Endothelial cell (in vitro differentiated cells): ENCODE measurements at places on chromosomes 2 and 18.

GRCh38 chr2:101337877-101338276 is 29.4 kb upstream of the RNF149 start:
- H3K27ac ChIP-seq: no peak overlapping the region
- peaks cover 19% of the 10 kb centered on the region for H3K4me1 ChIP-seq
- no peak overlapping the region for H3K4me3 ChIP-seq

DNA sequence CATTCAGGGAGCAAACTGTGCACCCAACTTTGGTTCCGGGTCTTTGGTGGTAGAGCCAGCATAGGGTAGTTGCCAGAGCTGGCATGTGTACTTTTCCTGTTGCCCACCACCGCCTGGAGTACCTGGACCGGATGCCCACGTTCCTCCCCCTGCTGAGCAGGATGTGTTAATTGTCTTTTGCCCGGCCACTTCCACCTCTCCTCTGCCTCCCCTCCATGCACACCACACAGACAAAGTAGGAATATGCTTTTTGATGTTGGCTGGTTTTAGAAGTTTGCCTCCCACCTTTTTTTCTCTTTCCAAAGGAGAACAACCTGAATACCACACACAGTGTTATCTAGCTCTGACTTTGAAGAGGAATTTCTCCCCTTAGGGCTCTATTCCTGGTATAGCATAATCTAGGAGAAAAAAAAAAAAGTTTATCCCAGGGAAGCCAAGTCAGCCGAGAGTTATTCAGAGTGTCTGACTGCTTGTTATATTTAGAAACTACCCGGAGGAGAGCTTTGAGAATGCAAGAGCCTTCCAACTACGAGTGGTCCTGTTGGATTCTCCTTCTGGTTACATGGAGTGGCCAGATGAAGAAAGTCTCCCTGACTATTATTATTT is 111.9 kb downstream of the SETBP1 start:
- DNase-seq: peak; percentile 37
- peaks cover 67% of the 10 kb centered on the region for H3K4me1 ChIP-seq
- peaks cover 32% of the 10 kb centered on the region for H3K36me3 ChIP-seq
- H3K27ac ChIP-seq: peak overlapping the region; percentile 91
- peaks cover 7% of the 10 kb centered on the region for H3K27me3 ChIP-seq
- H3K4me3 ChIP-seq: peak overlapping the region; percentile 78

GRCh38 chr18:57640749-57641148 is 19.1 kb upstream of the NARS1 start:
- H3K27ac ChIP-seq: no peak overlapping the region
- H3K36me3 ChIP-seq: peaks cover 13% of the 10 kb centered on the region
- no peak for DNase-seq
- peaks cover 7% of the 10 kb centered on the region for H3K27me3 ChIP-seq
- H3K4me3 ChIP-seq: no peak overlapping the region
- H3K4me1 ChIP-seq: no peaks in the 10 kb centered on the region

DNA sequence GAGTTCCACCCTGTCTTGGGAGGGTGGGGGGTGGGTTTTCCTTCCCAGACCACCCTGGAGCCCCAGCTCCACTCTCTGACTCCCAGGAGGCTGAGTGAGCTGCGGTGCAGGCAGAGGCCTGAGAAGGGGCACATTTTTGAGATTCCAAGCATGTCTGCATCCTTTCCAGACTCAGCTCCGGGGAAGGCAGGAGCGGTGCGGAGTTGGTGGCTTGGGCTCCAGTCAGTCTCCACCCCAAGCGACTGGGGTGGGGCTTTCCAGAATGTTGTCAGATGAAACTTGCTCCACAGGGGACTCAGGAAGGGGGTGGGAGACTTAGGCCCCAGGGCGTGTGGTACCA is 44.2 kb upstream of the HS6ST1 start:
- H3K27me3 ChIP-seq: peaks cover 5% of the 10 kb centered on the region
- peaks cover 4% of the 10 kb centered on the region for H3K36me3 ChIP-seq
- DNase-seq: no peak
- H3K27ac ChIP-seq: no peak overlapping the region

DNA sequence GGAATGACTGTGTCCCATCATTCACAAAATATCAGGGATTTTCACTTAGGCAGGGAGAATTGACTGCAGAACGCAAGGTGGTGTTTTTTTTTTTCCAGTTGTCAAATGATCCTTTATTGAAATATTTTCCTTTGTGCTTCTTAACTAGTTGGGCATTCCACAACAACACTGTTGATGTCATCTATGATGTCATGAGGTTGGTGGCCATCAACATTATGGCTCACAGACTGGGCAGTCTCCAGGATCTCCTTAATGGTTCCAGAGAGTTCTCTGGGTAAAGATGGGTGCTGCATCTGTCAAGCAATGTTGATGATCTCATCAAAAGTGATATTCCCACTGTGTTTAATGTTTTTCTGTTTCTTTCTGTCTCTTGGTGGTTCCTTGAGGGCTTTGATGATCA is 31.8 kb upstream of the PLEKHM3 start:
- no peaks in the 10 kb centered on the region for H3K36me3 ChIP-seq
- peaks cover 2% of the 10 kb centered on the region for H3K4me1 ChIP-seq
- H3K27ac ChIP-seq: no peak overlapping the region
- H3K4me3 ChIP-seq: no peak overlapping the region
- DNase-seq: no peak
- H3K27me3 ChIP-seq: no peaks in the 10 kb centered on the region

- H3K27ac ChIP-seq: no peak overlapping the region
- no peaks in the 10 kb centered on the region for H3K4me1 ChIP-seq
- H3K27me3 ChIP-seq: no peaks in the 10 kb centered on the region
- no peak overlapping the region for H3K4me3 ChIP-seq
- no peaks in the 10 kb centered on the region for H3K36me3 ChIP-seq
- no peak for DNase-seq
Measured at GRCh38 chr2:147365622-147366021, 479.2 kb upstream of the ACVR2A start.

GRCh38 chr18:58690259-58690658 is 19.0 kb downstream of the MALT1 start:
- peaks cover 9% of the 10 kb centered on the region for H3K4me1 ChIP-seq
- no peak for DNase-seq
- peaks cover 11% of the 10 kb centered on the region for H3K36me3 ChIP-seq
- no peak overlapping the region for H3K4me3 ChIP-seq

DNA sequence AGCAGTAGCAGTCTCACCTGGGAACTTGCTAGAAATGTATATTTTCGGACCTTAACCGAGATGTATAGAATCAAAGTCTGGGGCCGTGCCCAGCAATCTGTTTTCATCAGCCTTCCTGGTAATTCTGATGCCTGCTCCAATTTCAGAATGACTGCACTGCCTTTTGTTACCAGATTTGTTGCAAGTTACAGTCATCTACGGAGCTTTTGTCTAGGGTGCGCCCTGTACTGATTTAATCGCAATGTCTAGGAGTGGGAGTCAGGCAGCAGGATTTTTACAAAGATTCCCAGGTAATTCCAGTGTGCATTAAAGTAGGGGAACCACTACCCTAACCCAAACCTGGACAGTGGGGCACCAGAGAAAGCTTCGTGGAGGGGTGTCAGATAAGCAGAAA is 178.0 kb downstream of the HAUS1 start:
- H3K27me3 ChIP-seq: peaks cover 1% of the 10 kb centered on the region
- peaks cover 20% of the 10 kb centered on the region for H3K4me1 ChIP-seq
- H3K4me3 ChIP-seq: no peak overlapping the region
- no peak overlapping the region for H3K27ac ChIP-seq
- H3K36me3 ChIP-seq: no peaks in the 10 kb centered on the region
- no peak for DNase-seq

DNA sequence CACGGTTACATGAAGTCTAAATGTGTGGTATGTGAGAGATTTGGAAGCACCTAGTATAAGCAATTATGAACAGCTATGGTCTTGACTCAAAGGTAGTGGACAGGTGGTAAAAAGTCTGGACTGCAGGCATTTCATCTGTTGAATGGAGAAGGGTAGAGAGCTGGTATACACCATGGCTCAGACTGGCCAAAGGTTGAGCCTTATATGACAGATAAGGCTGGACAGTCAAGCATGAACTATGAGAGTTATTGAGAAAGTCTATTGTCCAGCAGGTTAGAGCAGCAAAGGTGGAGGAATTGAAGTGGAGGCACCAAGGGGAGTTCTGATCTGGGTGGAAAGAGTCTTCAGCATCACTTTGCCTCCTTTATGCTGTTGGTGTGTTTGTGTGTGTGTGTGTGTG is 346.7 kb upstream of the SLC14A2 start:
- no peak overlapping the region for H3K27ac ChIP-seq
- H3K4me3 ChIP-seq: no peak overlapping the region
- no peak for DNase-seq

DNA sequence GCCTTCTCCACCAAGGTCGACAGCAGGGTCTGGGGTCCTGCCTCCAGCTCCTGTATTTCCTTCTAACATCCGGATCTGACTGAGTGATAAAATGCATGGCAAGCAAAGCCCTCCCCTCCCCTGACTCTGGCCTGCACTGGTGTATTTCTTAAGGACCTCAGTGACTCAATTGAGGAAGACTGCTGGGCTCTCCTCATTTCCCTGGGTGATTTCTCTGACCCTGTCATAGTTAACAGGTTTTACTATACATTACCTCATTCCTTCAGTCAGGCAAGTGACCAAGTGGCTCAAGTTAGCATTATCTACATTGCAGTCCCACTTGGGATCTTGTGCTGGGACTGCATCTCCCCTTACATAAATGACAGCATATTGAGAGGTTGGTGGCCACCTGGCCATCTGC is 38.8 kb upstream of the CCBE1 start:
- H3K27me3 ChIP-seq: no peaks in the 10 kb centered on the region

DNA sequence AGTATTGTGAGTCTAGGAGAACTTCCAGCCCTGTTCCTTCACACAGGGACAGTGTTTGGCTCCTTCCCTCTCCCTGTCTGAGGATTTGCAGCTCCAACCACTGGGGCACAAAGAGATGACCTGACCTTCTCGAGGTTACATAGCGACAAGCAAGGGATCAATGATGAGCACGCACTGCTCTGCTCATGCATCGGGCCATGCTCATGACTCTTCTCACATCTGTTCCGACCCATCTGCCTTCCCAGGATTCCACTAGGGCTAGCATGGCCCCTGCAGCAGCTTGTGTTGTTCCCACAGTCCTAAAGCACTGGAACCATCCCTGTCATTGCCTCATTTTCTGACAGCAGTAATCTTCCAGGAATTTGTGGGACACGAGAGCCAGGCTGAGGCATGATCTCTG is 78.8 kb upstream of the ARHGAP28 start:
- peaks cover 2% of the 10 kb centered on the region for H3K4me1 ChIP-seq
- H3K4me3 ChIP-seq: no peak overlapping the region
- H3K36me3 ChIP-seq: no peaks in the 10 kb centered on the region
- DNase-seq: no peak
- H3K27ac ChIP-seq: no peak overlapping the region

DNA sequence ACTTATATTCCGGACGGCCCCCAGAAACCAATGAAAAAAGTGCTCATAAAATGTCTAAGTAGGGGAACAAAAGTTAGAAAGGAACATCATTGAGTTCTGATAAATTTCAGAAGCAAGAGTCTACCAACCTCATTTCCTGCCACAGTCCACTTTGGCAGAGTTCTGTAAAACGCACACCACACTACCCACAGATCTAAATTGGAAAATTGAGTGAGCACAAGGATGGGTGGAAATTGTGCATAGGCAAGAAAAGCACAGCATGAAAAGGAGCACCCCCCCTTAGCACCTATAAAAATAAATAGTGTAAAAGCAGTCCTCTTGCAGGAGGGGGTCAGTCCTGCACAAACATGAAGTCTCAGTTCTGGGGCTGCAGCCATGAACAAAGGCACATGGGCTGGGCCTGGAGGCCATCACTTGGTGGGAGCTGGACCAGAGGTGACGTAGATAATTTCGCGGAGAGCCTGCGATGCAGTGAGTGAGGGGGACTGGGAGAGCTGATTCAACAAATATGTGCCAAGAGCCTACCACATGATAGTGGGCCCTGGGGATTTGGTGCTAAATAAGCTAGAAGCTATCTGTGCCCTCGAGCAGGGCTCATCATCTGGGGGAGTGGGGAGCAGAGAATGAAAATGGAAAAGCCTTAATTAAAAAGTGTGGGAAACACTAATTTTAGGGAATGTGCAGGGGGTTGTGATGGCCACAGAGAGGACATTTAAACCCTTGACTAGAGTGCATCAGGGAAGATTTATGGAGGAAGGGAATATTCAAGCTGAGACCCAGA is 48.9 kb upstream of the SPP2 start:
- no peaks in the 10 kb centered on the region for H3K4me1 ChIP-seq
- no peak for DNase-seq
- peaks cover 1% of the 10 kb centered on the region for H3K27me3 ChIP-seq
- no peaks in the 10 kb centered on the region for H3K36me3 ChIP-seq

- no peak for DNase-seq
- no peak overlapping the region for H3K4me3 ChIP-seq
- H3K27ac ChIP-seq: no peak overlapping the region
- H3K4me1 ChIP-seq: no peaks in the 10 kb centered on the region
- no peaks in the 10 kb centered on the region for H3K36me3 ChIP-seq
Measured at GRCh38 chr2:100309973-100310719, 12.2 kb downstream of the LONRF2 start.

- no peaks in the 10 kb centered on the region for H3K36me3 ChIP-seq
- H3K27ac ChIP-seq: no peak overlapping the region
- DNase-seq: no peak
- H3K4me3 ChIP-seq: no peak overlapping the region
- H3K27me3 ChIP-seq: no peaks in the 10 kb centered on the region
Measured at GRCh38 chr18:67476585-67476984, 39.9 kb downstream of the DSEL start.

DNA sequence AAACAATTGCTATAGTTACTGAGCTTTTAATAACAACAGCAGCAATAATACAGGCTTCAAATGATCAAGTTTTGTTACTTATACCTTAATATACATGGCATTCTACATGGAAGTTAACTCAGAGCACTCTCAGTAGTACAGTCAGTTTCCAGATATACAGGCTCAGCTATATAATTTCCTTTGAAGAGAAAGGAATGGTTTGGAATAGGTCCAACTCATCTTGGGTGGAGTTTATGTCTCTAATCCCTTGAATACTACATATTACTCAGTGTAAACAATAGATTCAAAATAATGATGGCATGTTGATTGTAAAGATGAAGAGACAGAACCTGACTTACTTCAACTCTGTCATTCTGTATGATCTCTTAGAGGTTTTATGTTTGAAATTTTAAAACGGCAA is 174.9 kb downstream of the EPHA4 start:
- H3K27me3 ChIP-seq: peaks cover 1% of the 10 kb centered on the region
- H3K27ac ChIP-seq: no peak overlapping the region
- no peaks in the 10 kb centered on the region for H3K4me1 ChIP-seq
- DNase-seq: no peak

DNA sequence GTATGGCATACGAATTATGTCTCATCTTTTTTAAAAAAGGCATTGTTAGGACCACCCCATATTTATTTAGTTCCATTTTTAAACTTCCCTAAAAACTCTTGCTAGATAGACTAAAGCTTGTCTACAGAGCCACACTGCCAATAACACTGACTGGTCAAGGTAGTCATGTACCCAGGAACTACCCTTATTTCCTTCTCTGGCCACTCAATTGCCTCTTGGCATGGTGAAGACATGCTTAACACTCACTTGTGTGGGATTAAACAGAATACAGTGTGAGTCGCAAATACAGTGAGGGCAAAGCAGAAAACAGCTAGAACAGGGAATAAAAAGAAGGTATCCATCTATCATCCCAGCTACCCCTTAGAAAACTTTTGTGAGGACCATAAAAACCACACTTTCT is 57.4 kb downstream of the KCNG3 start:
- no peak for DNase-seq
- no peaks in the 10 kb centered on the region for H3K4me1 ChIP-seq
- H3K36me3 ChIP-seq: no peaks in the 10 kb centered on the region
- H3K27ac ChIP-seq: no peak overlapping the region
- no peak overlapping the region for H3K4me3 ChIP-seq
